Progenitor cell of endocrine pancreas (in vitro differentiated cells): ENCODE measurements at places on chromosomes 4 and X.

DNA sequence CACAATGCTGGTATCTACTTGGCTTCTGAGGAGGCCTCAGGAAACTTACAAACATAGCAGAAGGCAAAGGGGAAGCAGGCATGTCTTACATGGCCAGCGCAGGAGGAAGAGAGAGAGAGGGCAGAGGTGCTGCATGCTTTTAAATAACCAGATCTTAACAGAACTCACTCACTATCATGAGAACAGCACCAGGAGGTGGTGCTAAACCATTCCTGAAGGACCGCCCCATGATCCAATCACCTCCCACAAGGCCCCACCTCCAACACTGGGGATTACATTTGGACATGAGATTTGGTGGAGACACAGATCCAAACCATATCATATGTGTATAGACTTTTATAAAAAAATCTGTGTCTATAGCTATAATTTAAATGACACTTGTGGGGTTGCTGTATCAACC is 48.6 kb upstream of the ERVMER34-1 start:
- H3K27me3 ChIP-seq, result no peaks in the 10 kb centered on the region
- peaks cover 1% of the 10 kb centered on the region for H3K36me3 ChIP-seq
- H3K27ac ChIP-seq, result no peak overlapping the region
- H3K4me1 ChIP-seq, result no peaks in the 10 kb centered on the region
- DNase-seq, result no peak
- H3K4me3 ChIP-seq, result no peak overlapping the region

GRCh38 chrX:127129510-127129909 is 310.0 kb downstream of the PRR32 start:
- H3K4me1 ChIP-seq, result no peaks in the 10 kb centered on the region
- H3K27me3 ChIP-seq, result no peaks in the 10 kb centered on the region
- no peak overlapping the region for H3K27ac ChIP-seq
- no peaks in the 10 kb centered on the region for H3K36me3 ChIP-seq
- H3K4me3 ChIP-seq, result no peak overlapping the region
- no peak for DNase-seq

DNA sequence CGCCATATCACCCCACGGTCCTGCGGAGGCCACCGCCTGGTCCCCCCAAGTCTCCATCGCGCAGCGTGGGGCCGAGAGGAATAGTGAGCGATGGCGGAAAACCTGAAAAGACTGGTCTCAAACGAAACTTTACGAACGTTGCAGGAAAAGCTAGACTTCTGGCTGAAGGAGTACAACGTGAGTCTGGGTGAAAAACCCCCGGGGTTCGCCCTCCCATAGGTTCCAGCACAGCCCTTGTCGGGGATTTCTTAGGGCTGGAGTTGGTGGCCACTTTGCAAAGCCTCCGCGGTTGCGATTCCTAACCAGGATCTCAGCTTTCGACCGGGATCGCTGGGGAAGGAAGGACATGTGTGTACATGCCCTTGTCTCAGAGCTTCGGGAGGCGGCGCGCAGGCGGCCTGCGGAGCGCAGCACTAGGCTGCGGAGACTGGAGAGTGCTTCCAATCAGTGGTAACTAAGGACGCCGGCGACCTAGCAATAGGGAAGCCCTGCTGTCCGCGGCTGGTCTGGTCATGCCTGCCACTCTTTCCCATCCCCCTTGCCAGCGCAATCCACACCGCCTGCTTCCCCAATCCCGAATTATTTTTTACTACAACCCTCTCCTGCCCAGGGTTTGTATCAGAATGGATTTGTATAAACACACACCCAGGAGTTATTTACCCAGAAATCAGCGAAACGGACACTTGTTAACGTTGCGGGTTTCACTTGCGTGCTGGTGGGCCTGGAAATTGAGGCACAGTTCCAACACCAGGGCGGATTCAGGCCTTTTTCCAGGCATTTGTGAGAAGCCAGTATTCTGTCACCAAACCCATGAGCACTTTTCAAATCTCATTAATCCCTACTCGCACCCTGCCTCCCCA is 741 bp downstream of the SPATA18 start:
- H3K27ac ChIP-seq, result peak overlapping the region; percentile 93
- H3K4me1 ChIP-seq, result peaks cover 6% of the 10 kb centered on the region
- DNase-seq, result peak; percentile 60
- peaks cover 36% of the 10 kb centered on the region for H3K27me3 ChIP-seq

DNA sequence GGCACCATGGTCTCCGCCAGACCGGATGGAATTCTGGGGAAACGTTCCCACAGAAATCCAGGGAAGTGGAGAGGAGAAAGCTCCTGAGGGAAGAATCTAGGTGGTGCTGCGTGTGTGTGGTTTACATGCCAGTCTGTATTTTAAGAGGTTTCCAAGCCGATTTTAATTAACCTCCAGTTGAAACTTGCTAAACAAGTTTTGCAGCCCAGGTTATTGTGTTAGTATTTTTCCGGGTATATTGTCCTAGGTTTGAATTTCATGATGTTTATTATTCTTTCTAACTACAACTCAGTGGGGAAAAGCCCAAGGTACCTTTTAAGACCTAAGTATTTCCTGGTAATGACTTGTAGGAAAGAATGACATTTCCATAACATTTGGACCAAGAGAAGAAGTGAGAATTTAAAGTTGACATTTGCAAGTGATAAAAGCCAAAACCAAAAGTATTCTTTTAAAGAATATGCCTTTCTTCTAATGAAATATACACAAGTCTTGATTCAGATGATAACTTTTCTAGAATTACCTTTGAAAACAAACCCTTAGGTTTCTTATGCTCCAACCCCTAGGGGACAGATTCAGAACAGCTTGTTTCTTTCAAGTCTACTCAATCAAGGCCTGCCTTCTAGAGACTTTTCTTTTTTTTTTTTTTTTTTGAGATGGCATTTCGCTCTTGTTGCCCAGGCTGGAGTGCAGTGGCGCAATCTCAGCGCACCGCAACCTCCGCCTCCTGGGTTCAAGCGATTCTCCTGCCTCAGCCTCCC is 14.6 kb downstream of the SAT1 start:
- peak overlapping the region; percentile 92 for H3K27ac ChIP-seq
- H3K36me3 ChIP-seq, result no peaks in the 10 kb centered on the region
- H3K4me1 ChIP-seq, result peaks cover 29% of the 10 kb centered on the region
- no peak overlapping the region for H3K4me3 ChIP-seq
- no peak for DNase-seq
- H3K27me3 ChIP-seq, result no peaks in the 10 kb centered on the region

GRCh38 chr4:48129307-48130014 is 4.6 kb downstream of the TXK start:
- H3K4me1 ChIP-seq, result peaks cover 36% of the 10 kb centered on the region
- no peak for DNase-seq
- H3K27ac ChIP-seq, result no peak overlapping the region
- no peak overlapping the region for H3K4me3 ChIP-seq
- H3K36me3 ChIP-seq, result no peaks in the 10 kb centered on the region

- no peaks in the 10 kb centered on the region for H3K27me3 ChIP-seq
- H3K27ac ChIP-seq, result no peak overlapping the region
- H3K4me3 ChIP-seq, result no peak overlapping the region
- H3K4me1 ChIP-seq, result peaks cover 14% of the 10 kb centered on the region
Observed at GRCh38 chr4:155688860-155689259, 22.2 kb downstream of the GUCY1A1 start.

DNA sequence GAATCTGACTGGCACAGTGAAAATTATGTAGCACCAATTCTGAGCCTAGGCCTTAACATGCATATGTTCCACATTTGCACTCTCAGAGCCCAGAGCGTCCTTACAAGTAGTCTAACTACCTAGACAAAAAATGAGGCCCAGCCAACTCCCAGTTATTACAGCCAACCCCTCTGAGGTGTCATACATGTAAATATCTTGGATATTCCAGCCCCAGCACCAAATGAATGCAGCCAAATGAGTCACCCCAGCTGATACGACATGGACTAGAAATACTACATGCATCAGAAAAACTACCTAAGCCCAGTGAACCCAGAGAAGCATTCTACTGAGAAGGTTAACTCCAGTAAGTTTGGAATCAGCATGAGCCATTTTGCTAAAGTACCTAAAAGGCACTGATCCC is 145.1 kb downstream of the STPG2 start:
- H3K36me3 ChIP-seq, result no peaks in the 10 kb centered on the region
- no peak overlapping the region for H3K4me3 ChIP-seq
- no peak overlapping the region for H3K27ac ChIP-seq
- DNase-seq, result no peak

GRCh38 chr4:5989236-5990225 is 28.7 kb downstream of the C4orf50 start:
- no peaks in the 10 kb centered on the region for H3K36me3 ChIP-seq
- H3K27me3 ChIP-seq, result peaks cover 35% of the 10 kb centered on the region
- no peak overlapping the region for H3K4me3 ChIP-seq
- H3K4me1 ChIP-seq, result no peaks in the 10 kb centered on the region
- no peak for DNase-seq

- no peaks in the 10 kb centered on the region for H3K4me1 ChIP-seq
- H3K27me3 ChIP-seq, result no peaks in the 10 kb centered on the region
- H3K27ac ChIP-seq, result no peak overlapping the region
- no peak overlapping the region for H3K4me3 ChIP-seq
- H3K36me3 ChIP-seq, result no peaks in the 10 kb centered on the region
Observed at GRCh38 chrX:9378980-9379696, 85.7 kb upstream of the TBL1X start.

DNA sequence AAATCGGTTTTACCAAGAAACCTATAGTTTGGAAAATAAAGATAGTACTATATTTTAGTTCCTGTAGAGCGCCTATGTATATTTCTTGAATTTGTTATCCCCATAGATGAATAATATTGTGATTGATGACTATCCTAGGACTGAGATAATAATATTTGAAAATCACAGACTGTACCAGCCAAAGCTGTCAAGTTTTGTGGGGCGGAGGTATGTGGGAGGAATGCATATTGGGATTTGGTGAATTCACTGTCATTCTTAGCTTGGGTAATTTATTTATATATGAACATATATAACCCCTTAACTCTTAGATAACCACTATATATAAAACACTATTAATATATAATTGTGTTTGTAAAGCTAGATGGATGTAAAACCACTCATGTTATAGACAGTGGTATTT is 205.5 kb upstream of the ARSJ start:
- DNase-seq, result no peak
- H3K4me3 ChIP-seq, result no peak overlapping the region
- no peak overlapping the region for H3K27ac ChIP-seq
- no peaks in the 10 kb centered on the region for H3K27me3 ChIP-seq
- H3K4me1 ChIP-seq, result peaks cover 7% of the 10 kb centered on the region
- peaks cover 4% of the 10 kb centered on the region for H3K36me3 ChIP-seq

DNA sequence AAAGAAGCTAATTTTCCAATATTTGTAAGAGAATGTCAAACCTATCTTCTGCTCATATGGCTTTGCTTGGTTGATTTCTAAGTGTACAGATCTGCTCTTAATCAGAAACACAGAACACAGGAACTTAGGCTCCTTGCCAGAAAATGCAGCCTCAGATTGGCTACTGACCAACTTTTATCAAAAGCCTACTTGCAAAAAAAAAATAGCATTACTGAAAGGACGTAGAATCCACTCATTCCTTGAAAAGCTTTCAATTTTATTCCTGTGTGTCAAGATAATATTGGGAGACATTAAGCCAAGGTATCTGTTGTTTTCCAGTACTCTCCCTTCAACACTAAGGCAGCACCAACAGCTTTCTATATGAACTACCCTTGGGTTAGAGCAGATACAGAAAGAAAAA is 127.6 kb upstream of the INTU start:
- peaks cover 5% of the 10 kb centered on the region for H3K4me1 ChIP-seq
- no peaks in the 10 kb centered on the region for H3K36me3 ChIP-seq
- H3K27ac ChIP-seq, result no peak overlapping the region
- H3K4me3 ChIP-seq, result no peak overlapping the region
- H3K27me3 ChIP-seq, result no peaks in the 10 kb centered on the region

GRCh38 chr4:137378393-137378792 is 153.9 kb downstream of the PCDH18 start:
- no peaks in the 10 kb centered on the region for H3K27me3 ChIP-seq
- H3K27ac ChIP-seq, result no peak overlapping the region
- no peak for DNase-seq
- H3K4me1 ChIP-seq, result no peaks in the 10 kb centered on the region
- H3K4me3 ChIP-seq, result no peak overlapping the region

- H3K27ac ChIP-seq, result no peak overlapping the region
- no peaks in the 10 kb centered on the region for H3K4me1 ChIP-seq
- H3K27me3 ChIP-seq, result no peaks in the 10 kb centered on the region
- DNase-seq, result no peak
Observed at GRCh38 chr4:84800256-84800655, 166.2 kb downstream of the WDFY3 start.

GRCh38 chrX:31124536-31124935 is 52.7 kb upstream of the FTHL17 start:
- no peak for DNase-seq
- no peak overlapping the region for H3K4me3 ChIP-seq
- H3K27ac ChIP-seq, result no peak overlapping the region
- H3K4me1 ChIP-seq, result no peaks in the 10 kb centered on the region
- no peaks in the 10 kb centered on the region for H3K27me3 ChIP-seq

- H3K36me3 ChIP-seq, result no peaks in the 10 kb centered on the region
- H3K27ac ChIP-seq, result no peak overlapping the region
- H3K4me1 ChIP-seq, result no peaks in the 10 kb centered on the region
- peaks cover 29% of the 10 kb centered on the region for H3K27me3 ChIP-seq
Observed at GRCh38 chrX:130997314-130997713, 60.8 kb upstream of the ARHGAP36 start.

GRCh38 chr4:78870056-78870455 is 69.2 kb downstream of the PAQR3 start:
- H3K4me3 ChIP-seq, result no peak overlapping the region
- H3K36me3 ChIP-seq, result peaks cover 13% of the 10 kb centered on the region
- H3K27me3 ChIP-seq, result no peaks in the 10 kb centered on the region
- H3K4me1 ChIP-seq, result no peaks in the 10 kb centered on the region
